Kidney glomerular epithelial cell (primary cell): ENCODE measurements at places on chromosomes 1 and 21.

- DNase-seq = no peak
Observed at GRCh38 chr1:20719871-20720620, 2.2 kb upstream of the KIF17 start.

DNA sequence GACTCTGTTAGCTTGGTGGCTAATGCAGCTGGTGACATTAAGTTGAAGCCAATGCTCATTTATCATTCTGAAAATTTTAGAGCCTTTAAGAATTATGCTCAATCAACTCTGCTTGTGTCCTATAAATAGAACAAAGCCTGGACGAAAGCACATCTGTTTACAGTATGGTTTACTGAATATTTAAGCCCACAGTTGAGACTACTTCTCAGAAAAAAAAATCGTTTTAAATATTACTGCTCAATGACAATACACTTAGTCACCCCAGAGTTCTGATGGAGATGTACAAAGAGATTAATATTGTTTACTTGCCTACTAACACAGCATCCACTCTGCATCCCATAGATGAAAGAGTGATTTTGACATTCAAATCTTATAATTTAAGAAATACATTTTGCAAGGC lies 79.6 kb downstream of the NEGR1 start:
- no peak for DNase-seq

- DNase-seq = no peak
Observed at GRCh38 chr1:8427986-8428385, 110.1 kb downstream of the SLC45A1 start.

- DNase-seq = no peak
Observed at GRCh38 chr1:28582248-28582615, 9.8 kb upstream of the RAB42 start.

DNA sequence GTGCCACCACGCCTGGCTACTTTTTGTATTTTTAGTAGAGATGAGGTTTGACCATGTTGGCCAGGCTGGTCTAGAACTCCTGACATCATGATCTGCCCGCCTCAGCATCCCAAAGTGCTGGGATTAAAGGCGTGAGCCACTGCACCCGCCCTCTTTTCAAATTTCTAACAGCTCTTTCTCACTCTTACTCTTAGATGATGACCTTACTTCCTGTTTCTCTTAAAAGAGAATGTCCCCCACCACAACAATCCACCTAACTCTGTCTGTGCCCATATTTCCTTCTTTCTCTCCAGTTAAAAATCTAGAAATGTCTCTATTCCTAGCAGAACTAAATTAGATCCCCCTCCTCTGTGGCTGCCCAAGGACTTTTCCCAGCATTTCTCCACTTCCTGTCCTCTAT lies 46.6 kb upstream of the RGS2 start:
- DNase-seq = no peak

DNA sequence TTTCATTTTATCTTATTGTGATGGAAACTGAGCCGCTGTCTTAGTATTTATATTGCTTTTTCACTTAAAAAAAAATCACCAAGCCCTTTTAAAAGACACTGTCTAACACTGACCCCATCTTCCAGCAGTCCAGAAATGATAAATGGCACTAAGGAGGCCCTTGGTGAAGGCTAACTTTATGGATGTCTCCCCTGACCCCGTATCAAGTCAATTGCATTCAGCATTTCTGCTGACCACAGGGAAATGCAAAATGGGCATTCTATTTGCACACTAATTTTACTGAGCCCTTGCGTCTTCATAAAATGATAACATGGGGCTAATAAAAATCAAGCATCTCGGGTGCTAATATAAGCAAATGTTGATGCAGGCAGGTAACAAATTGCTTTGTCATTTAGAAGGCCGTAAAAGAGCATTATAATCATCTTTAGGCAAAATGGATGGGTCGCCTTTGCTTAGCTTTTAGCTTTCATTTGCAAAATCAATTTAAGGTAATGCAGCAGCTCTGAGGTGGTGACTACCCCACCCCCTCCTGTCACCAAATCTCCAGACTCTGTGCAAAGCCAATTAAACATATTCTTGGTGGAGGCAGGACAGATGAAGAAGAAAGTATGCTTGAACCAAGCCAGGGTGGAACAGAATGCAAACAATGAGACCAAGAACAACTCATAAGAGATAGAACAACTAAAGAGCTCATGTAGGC lies 110.8 kb downstream of the BEND5 start:
- no peak for DNase-seq

DNA sequence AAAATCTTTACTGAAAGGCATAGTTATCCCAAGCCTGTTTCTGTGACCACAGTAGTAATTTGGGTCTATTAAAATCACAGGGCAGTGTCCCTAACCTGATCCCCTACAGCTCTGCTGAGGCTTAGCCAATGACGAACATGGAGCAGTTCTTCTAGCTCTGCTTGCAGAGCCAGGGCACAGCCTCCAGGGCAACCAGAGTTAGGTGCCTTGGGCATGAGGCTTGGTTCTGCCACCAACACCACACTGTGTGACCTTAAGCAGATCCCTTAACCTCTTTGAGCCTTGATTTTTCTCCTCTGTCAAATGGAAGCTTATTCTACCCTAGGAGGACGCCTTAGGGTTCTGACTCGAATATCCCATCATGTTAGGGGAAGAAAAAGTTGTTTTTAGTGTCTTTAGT lies 86.7 kb upstream of the TLR5 start:
- DNase-seq = no peak

DNA sequence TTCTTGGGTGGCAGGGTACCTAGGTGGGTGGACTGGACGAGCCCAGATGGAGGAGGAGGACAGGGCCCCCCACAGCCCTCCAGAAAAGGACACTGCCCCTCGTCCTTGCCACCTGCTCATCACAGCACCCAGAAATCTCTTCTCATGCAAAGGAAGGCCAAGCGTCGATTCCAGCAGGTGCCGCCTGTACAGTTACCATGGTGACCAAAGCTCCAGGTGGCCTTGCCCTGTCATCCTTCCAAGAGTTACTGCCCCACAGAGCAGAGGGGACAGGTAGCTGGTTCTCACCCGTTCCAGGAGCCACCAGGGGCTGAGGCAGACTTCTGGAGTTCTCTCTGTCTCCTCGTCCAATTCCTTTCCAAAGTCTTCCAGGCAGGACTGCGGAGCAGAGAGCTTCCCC lies 119.9 kb upstream of the VAMP3 start:
- no peak for DNase-seq

- no peak for DNase-seq
Observed at GRCh38 chr1:240284656-240285414, 193.2 kb downstream of the FMN2 start.

DNA sequence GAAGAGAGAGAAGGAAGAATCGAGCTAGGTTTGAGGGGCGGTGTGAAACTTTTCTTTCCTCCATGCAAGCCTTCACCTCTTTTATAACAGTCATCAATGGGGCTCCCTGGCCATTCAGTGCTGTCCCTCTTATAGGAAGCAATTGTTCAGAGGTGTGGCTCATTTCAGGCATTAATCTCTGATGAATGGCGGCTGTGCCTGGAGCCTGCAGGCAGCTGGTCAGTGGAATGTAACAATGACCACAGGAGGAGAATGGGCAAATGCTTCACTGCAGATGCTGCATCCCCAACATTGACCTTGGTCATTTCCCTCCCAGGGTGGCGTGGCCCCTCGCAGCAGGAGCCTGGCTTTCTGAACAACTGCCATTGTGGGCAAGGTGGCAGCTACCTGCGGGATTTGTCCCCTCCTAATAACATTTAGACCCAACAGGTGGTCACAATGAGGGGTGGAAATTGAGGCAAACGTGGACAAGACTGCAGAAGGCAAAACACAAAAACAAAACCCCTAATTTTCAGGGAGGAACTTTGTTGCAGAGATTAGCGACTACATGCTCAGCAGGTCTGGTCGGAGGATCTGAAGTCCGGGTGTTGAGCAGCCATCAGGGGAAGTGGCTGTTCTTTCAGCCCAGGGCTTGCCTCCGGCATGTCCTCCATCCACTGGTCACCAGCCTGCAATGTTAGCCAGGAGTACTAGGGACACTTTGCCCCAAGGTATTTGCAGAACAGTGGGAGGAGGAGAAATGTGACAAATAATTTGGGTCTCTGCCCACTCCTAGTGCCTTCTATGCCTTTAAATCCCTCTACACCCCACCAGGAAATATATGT lies 97.3 kb upstream of the PAXBP1 start:
- no peak for DNase-seq

DNA sequence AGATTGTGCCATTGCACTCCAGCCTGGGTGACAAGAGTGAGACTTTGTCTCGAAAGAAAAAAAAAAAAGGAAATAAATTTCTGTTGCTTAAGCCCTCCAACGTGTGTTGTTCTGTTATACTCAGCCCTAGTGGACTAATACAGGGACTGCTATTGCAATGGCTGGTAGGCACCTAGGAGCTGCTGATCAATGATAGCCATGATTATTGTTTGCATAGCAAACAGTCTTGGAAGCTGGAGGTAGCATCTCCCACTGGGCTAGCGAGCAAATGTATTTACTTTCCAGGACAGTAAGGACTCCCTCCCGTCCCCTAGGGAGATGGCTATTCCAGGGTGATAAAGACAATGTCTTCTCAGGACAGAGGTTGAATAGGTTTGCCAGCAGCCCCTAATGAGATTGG lies 13.5 kb upstream of the TNFRSF8 start:
- DNase-seq = no peak

- no peak for DNase-seq
Observed at GRCh38 chr1:32199717-32200072, 700 bp upstream of the CCDC28B start.

DNA sequence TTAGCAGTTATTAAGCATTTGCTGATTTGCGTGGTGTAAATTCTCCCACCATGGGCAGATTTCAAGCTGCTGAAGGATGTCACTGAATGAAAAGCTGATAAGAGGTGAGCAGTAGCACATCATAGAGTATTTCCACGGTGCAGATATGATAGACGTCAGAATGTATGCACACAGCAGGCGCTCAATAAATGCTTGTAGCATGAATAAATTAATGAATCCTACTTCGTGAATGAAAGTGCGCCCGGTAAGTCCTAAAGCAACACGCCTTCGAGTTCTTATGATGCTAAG lies 510 bp upstream of the UBIAD1 start:
- no peak for DNase-seq

DNA sequence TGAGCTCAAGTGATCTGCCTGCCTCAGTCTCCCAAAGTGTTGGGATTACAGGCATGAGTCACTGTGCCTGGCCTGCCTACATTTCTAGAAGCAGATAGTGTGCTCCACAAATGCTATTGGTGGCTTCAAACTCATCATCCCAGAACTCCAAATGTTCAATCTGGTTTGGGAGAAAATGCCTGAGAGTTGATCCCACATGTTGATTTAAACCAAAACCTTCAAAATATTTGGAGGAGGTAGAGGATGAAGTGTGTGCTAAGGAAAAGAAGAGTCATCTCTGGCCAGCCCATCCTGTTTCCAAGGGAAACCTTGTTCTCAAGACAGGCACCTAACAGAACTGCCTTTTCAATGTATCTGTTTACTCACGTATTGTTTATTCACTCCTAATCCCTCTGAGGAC lies 55.4 kb upstream of the GRHL3 start:
- DNase-seq = no peak

DNA sequence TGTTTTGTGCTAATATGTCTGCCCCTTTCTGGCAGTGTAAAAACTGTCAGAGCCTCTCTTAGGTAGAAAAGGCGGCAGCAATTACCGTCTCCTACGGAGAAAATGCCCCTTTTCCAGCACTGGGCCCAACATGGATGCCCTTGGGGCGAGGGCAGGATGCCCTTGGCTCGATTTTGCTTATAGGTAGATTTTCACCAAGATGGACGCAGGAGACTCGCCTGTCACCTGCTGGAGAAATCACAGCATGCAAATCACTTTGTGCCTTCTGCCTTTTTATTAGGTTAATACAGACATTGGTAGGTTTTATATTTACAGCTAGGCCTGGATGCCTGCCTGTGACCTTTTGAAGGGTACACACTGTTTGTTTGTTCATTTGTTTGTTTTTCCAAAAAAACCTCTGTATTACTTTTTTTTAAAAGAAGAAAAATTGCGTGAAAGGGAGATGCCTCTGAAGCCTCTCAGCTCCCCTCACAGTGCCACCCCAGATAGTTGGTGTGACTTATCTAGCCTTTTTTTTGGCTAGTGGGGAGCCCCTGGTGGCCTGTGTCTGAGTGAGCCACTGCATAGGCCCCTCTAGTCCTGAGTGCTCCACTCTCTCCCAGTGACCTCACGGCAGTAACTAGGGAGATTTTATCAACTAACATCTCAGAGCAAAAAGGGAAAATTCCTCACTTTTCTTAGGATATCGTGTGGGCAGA lies 2.5 kb downstream of the ATP1B1 start:
- peak; percentile 45 for DNase-seq

GRCh38 chr1:220527908-220528678 lies at the start of gene MARK1:
MARK1 (plus strand) TSS chr1:220528136; CDS start chr1:220528823, 687 bp downstream.
- DNase-seq = peak; percentile 28

DNA sequence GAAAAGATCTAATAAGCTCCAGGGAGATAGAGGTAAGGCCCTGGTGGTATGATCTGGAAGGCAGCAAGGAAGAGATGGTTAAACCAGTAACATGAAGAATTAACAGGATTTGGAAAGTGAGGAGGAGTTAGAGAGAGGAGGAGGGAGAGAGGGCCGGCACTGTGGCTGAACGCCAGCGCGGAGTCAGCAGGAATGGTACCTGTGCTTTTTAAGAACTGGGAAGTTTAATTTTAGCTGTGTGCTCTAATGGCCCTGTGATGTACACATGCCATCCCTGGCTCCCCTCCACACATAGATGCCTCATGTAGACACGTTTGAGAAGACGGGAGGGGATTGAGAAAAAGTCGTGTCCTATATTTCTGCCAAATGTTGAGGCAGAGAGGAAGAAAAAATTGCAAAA lies 13.8 kb upstream of the AVPR1B start:
- no peak for DNase-seq

DNA sequence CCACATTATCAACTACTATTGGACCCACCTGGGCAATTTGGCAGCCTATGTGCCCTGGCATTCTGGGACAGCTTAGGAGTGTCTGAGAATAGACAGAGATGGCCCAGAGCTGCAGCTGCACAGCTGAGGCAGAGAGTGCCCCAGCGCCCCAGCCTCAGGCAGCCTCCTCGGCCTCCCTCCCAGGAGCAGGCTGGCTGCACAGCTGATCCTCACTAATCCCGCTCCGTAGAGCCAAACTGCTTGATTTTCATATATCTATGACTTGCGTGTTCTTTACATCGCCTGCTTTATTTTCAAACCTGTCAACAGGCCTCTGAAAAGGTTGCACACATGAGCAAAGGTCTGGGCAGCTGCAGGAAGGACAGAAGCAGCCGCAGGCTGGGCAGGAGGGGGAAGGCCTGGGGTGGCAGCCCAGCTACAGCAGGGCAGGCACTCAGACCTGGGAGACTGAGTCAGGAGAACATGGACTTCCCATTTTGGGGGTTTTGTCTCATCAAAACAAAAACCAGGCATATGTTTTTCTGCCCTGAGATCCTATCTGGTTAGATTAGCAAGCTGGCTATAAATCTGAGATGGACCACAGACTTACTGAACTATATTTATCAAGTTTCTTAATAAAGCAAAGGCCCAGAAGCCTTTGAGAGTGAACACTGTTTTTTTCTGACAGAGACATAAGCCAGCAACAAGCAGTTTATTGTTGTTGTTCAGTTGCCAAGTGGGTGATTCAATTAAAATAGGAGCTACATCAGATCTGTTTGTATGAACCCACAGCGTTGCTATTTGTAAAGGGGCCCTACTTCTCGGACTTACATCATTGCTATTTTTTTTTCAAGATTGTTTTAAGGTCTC lies 301.8 kb upstream of the DUSP10 start:
- DNase-seq = peak; percentile 59
